NCI-H524 (cell line): ENCODE measurements at places on chromosomes 13 and 19.

GRCh38 chr13:90552702-90553101 lies 794.8 kb upstream of the MIR17HG start:
- DNase-seq, result no peak

- peak; percentile 73 for DNase-seq
Measured at GRCh38 chr13:43835701-43836100, 43.8 kb downstream of the CCDC122 start.

GRCh38 chr13:94601446-94602431 lies at the start of gene GPR180:
Gene GPR180, plus strand, starts transcription at chr13:94601857. Its CDS starts 71 bp downstream, at chr13:94601928.
- peak; percentile 99 for DNase-seq

- DNase-seq, result no peak
Measured at GRCh38 chr13:22090106-22090505, 419.2 kb downstream of the FGF9 start.

DNA sequence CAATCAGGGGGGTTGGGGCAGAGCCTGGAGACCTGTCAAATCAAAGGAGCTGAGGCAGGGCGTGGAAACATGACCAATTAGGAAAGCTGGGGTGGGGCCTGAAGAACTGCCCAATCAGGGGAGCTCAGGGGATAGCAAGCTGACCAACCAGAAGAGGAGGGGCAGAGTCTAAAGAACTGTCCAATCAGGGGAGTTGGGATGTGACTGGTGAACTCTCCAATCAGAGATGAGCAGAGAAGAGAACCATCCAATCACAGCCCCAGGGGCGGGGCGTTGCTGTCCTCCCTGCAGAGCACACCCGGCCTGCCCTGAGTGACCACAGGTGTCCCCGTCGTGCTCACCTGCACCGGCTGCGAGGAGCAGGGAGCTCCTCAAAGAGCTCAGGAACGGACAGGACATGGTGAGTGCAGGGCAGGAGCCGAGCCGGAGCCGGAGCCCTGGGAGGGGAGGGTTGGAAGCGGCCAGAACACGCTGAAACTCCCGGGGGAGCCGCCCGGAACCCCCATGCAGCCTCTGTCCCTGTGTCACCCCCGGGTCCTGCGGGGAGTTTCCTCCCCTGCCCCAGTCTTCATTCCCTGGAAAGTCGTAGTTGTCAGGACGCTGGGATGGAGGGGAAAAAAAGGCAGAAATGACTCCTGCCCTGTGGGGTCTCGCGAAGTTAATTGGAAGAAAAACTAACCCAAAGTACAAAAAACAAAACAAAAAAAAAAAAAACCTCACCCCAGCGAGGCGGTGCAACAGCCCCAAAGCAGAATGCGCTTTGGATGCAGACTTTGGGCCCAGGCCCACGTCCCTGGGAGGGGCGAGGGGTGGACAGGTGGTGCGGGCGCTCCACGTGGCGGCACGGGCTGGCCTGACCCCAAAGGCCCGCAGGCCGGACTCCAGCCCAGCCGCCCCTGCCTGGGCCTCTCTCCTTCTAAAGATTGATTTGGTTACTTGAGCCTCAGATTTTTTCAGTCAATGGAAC lies at the start of gene ZNF556:
TSS of gene ZNF556 (plus strand) at position 311 of the 967 bp plus-strand sequence. CDS start at position 398, 87 bp downstream.
- DNase-seq, result peak; percentile 71

DNA sequence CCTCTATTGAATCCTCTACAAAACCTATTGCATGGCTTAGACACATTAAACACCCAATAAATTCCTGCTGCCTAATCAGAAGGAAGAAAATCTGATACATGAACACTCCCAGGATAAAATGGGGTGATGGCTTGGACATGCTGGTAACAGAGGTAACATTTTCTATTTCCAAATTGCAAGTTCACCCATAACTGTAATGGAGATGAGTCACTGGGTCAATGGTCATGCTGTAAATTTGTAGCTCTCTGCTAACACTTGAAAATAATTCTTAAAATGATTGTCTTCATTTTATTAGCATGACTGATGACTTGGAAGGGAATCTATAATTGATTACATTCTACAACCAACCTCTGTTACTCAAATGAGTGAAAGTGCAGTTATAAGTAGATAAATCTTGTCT lies 434.1 kb downstream of the FGF14 start:
- no peak for DNase-seq

GRCh38 chr19:15114153-15114540 lies 6.9 kb downstream of the SYDE1 start:
- DNase-seq, result no peak

GRCh38 chr19:1822210-1822609 lies 10.1 kb upstream of the ATP8B3 start:
- peak; percentile 74 for DNase-seq

- DNase-seq, result no peak
Measured at GRCh38 chr13:51910508-51910907, 48.7 kb downstream of the CCDC70 start.

GRCh38 chr13:112833551-112834257 lies 135.3 kb upstream of the MCF2L start:
- no peak for DNase-seq

GRCh38 chr19:956766-957440 lies 27.2 kb upstream of the WDR18 start:
- DNase-seq, result no peak

DNA sequence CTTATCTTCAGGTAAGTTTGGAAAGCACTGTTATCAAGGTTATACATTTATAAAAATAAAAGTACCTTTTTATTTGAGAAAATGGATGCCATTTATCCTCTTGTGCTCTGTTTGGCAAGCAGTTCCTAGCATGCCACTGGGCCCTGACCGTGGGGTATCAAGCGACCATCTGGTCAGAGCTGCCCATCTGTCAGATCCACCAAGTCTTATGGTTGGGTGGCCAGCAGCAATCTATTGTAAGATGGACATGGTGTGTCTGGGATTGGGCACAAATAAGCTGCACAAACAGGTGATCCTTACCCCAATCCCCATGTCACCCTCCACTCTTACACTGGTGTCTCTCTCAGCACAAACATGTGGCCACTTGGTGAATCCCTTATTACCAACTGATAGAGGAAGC lies 178.5 kb downstream of the DLEU7 start:
- peak; percentile 31 for DNase-seq

- DNase-seq, result no peak
Measured at GRCh38 chr13:106145997-106146864, 389.2 kb downstream of the EFNB2 start.

- DNase-seq, result peak; percentile 22
Measured at GRCh38 chr13:27523346-27524073, 73.1 kb upstream of the MTIF3 start.

DNA sequence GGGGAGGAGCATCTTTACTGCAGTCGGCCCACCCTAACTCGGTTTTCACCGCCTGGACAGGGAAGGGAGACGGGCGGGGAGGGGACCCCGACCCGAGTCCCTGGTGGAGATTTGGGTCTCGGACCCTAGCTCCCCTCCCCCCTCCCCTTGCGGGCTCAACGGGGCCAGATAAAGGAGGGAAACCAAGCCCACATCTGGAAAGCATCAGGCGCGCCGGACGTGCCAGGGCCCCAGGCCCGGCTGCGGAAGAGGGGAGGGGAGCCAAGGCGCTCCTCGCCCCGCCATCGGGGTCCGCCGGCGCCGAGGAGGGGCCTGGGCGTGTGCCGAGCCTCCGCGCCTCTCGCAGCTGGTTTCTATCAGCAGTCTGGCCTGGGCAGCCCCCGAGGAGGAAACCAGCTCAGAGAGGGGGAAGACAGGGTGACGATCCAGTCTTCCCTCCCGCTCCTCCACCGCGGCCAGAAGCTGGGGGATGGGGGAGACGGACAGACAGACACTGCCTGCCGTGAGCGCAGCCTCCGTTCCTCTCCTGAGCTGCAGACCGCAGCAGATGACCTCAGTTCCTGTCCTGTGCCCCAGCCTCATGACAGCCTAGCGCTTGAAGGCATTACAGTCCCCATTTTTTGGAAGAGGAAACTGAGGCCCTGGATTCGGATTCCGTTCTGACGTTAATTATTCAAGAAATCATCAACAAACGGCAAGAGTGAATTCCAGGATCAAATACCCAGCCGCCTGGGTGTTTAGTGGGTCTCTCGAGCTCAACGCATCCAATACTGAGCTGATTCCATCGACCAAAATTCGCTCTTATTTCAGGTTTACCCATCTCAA lies 3.6 kb upstream of the GNG8 start:
- DNase-seq, result no peak

DNA sequence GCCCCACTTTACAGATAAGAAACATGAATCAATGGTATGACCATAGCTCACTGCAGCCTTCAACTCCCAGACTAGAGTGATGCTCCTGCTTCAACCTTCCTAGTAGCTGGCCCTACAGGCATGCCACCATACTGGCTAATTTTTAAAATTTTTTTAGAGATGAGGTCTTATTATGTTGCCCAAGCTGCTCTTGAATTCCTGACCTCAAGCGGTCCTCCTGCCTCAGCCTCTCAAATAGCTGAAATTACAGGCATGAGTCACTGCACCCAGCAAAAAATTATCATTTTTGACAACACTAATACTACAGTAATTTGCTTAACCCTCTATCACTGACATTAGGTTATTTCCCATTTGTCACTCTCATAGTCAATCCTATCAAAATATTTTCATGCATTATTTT lies 14.7 kb downstream of the CAB39L start:
- DNase-seq, result no peak

- no peak for DNase-seq
Measured at GRCh38 chr13:99347911-99348451, 40.8 kb upstream of the GPR183 start.

DNA sequence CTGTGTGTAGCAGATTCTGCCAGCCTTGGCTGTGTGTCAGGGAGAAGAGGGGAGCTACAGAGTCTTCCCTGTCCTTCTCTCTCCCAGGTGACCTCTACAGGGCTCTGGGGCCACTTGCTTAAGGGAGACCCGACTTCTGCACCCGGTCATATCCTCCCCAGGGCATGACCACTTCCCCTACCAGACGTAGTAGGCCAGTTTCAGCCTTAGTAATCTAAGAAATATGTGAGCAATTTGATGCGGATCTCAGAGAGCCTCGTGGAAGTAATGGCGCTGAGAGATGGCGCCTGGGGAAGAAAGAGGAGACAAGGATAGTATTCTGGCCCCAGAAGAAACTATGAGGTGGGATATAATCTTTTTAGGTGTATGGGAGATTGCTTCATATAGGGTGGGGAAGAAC lies 41.9 kb downstream of the NFIX start:
- DNase-seq, result no peak

- DNase-seq, result peak; percentile 9
Measured at GRCh38 chr13:49784886-49785570, 7.5 kb downstream of the KPNA3 start.

GRCh38 chr19:11457831-11458230 lies 22.4 kb downstream of the PRKCSH start:
- no peak for DNase-seq

DNA sequence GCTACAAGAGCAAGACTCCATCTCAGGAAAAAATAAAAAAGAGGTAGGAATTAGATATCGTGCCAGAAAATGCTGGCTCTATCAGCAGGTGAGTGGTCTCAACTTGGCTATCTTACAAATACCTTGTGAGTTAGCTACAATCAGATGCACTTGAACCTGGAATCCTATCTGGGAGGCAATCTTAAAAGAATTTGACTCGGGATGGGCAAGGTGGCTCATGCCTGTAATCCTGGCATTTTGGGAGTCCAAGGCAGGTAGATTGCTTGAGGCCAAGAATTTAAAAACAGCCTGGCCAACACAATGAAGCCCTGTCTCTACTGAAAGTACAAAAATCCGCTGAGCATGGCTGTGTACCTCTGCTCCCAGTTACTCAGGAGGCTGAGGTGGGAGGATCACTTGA lies 29.4 kb downstream of the NLRP2 start:
- DNase-seq, result no peak

DNA sequence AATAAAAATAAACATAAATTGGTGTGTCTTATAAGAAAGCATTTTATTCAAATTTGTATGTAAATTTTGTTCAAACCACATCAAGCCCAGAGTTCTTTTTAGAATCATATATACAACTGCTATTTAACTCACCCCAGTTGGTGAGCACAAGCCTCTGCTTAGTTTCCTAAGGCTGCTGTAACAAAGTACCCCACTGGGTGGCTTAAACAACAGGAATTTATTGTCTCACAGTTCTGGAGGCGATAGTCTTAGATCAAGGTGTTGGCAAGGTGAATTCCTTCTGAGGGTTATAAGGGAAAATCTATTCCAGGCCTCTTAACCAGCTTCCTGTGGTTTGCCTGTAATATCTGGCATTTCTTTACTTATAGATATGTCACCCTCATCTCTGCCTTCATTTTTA lies 1133.5 kb downstream of the OLFM4 start:
- DNase-seq, result no peak

GRCh38 chr13:84648069-84648640 lies 765.9 kb upstream of the SLITRK1 start:
- DNase-seq, result no peak

GRCh38 chr13:94312511-94313216 lies 166.8 kb downstream of the DCT start:
- no peak for DNase-seq

GRCh38 chr19:38711726-38712153 lies 32.5 kb downstream of the CAPN12 start:
- DNase-seq, result no peak

DNA sequence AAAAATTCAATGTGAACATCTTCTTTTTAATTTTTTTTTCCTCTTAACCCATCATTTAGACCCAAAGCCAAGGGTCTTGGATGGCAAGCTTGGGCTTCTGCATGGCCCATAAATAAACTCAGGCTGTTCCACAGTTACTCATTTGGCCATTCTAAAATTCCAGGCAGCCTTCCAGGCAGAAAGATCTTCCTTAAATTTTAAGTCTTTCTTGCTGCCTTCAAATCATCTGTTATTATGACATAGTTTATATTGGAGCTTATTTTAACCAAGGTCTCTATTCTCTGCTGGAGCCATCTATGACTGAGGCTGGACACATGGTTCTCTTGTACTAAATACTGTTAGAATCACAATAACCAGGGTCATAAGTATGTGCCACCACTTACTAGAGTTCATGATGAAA lies 317.3 kb upstream of the MAB21L1 start:
- no peak for DNase-seq

GRCh38 chr13:19665427-19665859 lies 32.0 kb downstream of the MPHOSPH8 start:
- DNase-seq, result peak; percentile 96

GRCh38 chr13:52812941-52813340 lies 35.5 kb downstream of the PCDH8 start:
- DNase-seq, result no peak

GRCh38 chr13:53201454-53202225 lies 173.0 kb downstream of the OLFM4 start:
- peak; percentile 23 for DNase-seq

- no peak for DNase-seq
Measured at GRCh38 chr13:113428871-113429607, 24.2 kb downstream of the ADPRHL1 start.

- DNase-seq, result no peak
Measured at GRCh38 chr13:93784191-93784590, 557.6 kb downstream of the GPC6 start.

GRCh38 chr13:41231025-41231677 lies 32.2 kb downstream of the MTRF1 start:
- DNase-seq, result no peak

- DNase-seq, result no peak
Measured at GRCh38 chr13:45092663-45093062, 27.6 kb upstream of the GTF2F2 start.
